ENCODE measurements at places on chromosomes 12 and 14. TPM values are rescaled to one million over a fixed set of nuclear protein-coding genes. Genes with fewer than 3 reads are reported as not detected.

The TCL1B gene
- total RNA-seq, result not detected

The TMEM120B gene
- 6.3 TPM for total RNA-seq

The MYH6 gene
- total RNA-seq, result not detected

The NPFF gene
- total RNA-seq, result not detected

The GLIPR1L1 gene
- not detected for total RNA-seq

The CLEC9A gene
- not detected for total RNA-seq

The SMAGP gene
- 23.1 TPM for total RNA-seq

The CLEC2A gene
- total RNA-seq, result not detected

The CCDC196 gene
- not detected for total RNA-seq

The ACRBP gene
- 0.53 TPM for total RNA-seq

The P2RX7 gene
- total RNA-seq, result 3.2 TPM

The TEAD4 gene
- 51.3 TPM for total RNA-seq

The PSMA6 gene
- 269 TPM for total RNA-seq

The CCDC88C gene
- 32.5 TPM for total RNA-seq

The MGST1 gene
- 41.6 TPM for total RNA-seq

Data from thoracic aorta endothelial cell (primary cell).